ENCODE measurements at places on chromosomes 7 and 10. TPM values are rescaled to one million over a fixed set of nuclear protein-coding genes. Genes with fewer than 3 reads are reported as not detected.

- DNase-seq: no peak
Observed at GRCh38 chr10:44361109-44361508, 23.8 kb downstream of the CXCL12 start.

- DNase-seq: no peak
Observed at GRCh38 chr7:136728945-136729344, 139.5 kb upstream of the CHRM2 start.

DNA sequence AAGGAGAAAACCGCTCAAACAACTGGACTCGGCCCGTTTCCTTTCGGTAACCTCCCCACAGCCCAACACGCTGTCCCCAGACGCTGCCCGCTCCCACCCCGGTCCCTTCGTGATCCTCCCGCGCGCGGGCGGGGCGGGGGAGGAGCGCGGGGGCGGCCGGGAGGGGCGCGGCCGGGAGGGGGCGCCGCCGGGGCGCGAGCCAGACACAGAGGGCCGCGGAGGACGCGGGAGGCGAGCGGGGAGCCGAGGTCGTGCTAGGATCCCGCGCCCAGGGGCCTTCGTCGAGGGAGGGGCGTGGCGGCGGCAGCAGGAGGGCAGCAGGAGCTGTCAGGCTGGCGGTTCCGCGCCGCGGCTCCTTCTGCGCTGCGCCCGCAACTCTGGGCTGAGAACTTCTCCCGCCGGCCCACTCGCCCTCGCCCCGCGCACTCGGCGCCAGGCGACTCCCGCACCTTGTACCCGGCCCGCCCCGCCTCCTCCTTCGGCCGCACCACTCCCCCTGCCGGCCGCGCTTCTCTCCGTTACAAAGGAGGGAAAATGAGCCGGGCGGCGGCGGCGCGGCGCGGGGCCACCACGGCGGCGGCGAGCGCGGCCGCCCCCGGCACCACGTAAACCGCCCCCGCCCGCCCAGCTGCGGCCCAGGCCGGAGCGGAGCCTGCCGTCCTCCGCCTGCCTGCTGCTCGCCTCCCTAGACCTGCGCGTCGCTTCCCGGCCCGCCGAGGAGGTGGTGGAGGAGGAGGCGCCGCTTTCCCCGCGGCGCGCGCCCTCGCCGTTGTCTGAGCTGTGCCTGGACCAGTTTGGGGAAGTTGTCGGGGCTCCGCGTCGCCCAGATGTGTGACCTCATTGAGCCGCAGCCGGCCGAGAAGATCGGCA is at the start of gene CDK14:
CDK14 (plus strand) TSS at position 521 of the 870 bp plus-strand sequence; CDS start at position 828, 307 bp downstream.
- DNase-seq: no peak

- no peak for DNase-seq
Observed at GRCh38 chr7:5559576-5560240, 136.1 kb upstream of the TNRC18 start.

The RAPGEF5 gene
- 22.1 TPM for total RNA-seq

The AGAP9 gene
- total RNA-seq: 7.7 TPM

DNA sequence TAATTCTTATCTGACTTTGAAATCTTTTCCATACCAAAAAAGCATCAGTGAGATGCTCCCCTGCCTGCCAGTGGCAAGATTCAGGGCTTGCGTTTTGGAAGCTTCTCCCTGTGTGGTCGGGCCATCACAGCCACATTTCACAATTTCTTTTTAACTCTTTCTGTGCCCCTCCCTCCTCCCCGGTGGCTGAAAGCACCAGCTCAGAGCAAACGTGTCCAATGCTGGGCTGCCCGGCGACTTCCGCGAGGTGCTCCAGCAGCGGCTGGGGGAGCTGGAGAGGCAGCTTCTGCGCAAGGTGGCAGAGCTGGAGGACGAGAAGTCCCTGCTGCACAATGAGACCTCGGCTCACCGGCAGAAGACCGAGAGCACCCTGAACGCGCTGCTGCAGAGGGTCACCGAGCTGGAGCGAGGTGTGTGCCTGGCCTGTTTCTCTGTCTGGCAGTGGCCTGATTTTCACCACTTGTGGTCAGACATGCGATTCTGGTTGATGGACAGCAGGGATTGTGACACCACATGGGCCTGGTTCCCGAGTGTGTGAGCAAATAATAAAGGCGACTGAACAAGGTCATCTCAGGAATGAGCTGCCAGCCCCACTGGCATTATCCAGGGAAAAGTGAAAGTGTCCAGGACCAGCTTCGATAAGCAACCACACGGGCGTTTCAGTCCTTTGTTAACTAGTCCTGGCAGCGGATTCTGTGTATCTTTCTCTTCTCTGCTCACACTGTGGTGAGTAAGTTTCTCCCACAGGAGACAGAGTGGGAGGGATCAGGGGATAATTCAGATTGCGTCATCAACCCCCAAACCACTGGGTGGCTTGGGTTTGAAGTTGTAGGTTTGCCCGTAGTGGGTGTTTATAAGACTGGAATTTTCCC is 2.6 kb downstream of the NPTX2 start:
- no peak for DNase-seq

GRCh38 chr7:134532954-134533218 is 5.5 kb downstream of the AKR1B10 start:
- no peak for DNase-seq

- peak; percentile 39 for DNase-seq
Observed at GRCh38 chr7:53326634-53327033, 291.2 kb downstream of the POM121L12 start.

All from H1 (cell line).